ENCODE measurements at places on chromosomes 1 and 21.

DNA sequence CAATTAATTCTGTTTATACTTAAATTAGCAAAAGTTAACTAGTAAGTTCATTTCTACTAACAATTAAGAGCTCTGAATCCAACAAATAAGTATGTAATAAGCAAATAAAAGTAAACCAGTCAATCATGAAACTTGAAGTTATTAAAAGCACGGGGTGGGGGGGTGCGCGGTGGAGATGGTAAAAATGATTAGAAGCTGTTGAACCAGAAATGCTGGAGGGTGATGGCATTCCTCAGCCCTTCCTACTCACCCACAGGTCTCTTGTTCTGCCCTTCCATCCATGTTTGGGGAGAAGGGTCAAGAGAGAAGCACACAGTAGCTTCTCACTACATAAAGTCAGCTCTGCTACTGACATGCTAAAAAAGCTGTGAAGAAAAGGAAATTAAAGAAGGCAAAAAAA, 63.5 kb downstream of the AKT3 start:
- DNase-seq, result no peak

DNA sequence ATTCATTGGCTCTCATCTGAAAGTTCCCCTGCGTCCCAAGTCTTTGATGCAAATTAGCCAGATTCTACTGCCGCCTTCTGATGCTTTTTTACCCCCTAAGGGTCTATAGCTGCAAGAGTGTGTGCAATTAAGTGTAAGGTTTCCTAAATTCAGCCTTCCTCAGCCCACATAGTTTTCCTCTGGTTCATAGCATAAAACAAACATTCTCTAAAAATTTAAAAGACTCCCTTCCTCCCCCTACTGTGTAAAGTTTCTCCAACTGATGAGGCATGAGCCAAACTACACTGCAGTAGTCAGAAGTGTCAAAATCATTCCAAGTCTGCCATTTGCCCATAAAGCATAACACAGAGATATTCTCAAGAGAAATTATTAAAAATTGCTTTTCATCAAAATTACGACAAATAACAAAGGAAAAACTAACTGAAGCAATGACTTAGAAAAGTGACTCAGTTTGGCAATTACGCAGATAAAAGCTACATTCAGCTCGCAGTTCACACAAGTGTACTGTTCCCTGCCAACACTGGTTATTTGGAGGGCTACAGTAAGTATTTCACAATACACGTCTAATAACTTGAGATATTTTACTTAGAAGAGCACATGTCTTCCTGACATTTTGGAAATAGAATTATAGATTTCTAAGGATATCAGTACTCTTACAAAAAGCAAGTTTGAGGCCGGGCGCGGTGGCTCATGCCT, 15.4 kb downstream of the KCNH1 start:
- DNase-seq, result no peak

DNA sequence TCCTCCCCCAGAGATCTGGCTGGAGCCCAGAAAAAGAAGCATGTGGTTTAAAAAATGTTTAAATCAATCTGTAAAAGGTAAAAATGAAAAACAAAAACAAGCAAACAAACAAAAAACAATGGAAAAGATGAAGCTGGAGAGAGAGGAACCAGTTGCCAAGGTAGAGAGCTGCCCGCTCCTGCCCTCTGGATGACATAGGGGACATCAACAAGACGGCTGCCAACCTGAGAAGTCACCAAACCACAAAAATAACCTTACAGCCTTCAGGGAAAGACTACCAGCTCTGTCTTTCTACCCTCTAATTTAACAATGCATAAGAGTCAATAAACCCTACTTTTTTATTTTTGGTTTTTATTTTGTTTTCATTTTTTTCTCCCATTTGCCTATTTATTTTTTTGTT, 8.5 kb upstream of the IPO9 start:
- no peak for DNase-seq

DNA sequence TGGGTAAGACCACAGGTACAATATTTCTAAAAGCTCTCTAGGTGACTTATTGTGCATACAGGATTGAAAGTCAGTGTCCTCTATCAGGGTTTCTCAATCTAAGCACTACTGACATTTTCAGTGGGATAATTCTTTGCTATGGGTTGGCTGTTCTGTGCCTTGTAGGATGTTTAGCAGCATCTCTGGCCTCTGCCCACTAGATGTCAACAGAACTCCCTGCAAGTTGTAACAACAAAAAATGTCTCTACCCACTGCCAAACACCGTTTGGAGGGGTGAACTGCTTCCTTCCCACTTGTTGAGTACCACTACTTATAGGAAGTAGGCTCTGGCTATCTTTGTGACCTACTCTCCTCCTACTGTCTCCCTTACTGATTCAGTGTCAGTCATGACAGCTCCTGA, 90.1 kb upstream of the ZRANB2 start:
- DNase-seq, result no peak

- no peak for DNase-seq
Measured at GRCh38 chr1:198258491-198258890, 101.7 kb downstream of the NEK7 start.

- no peak for DNase-seq
Measured at GRCh38 chr1:65493802-65494201, 73.3 kb downstream of the LEPR start.

DNA sequence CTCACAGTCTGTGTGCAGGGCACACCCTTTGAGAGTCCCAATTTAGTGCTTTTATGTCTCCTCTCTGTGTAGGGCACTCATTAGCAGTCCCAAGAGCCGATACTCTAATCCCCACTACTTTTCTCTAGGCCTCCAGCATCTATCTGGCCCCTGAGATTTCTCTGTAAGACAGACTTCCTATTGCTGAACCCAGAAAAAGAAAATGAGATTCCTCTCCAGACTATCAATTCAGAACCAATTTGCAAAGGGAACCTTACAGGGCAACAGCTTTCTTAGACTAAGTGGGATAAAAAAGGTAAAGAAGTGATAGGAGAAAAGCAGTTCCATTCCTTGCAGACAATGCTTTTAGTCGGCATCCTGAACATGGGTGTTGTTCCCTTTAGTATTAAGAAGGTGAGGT, 172.2 kb downstream of the EDEM3 start:
- DNase-seq, result no peak

GRCh38 chr1:58409336-58409735, 137.2 kb downstream of the OMA1 start:
- DNase-seq, result no peak

DNA sequence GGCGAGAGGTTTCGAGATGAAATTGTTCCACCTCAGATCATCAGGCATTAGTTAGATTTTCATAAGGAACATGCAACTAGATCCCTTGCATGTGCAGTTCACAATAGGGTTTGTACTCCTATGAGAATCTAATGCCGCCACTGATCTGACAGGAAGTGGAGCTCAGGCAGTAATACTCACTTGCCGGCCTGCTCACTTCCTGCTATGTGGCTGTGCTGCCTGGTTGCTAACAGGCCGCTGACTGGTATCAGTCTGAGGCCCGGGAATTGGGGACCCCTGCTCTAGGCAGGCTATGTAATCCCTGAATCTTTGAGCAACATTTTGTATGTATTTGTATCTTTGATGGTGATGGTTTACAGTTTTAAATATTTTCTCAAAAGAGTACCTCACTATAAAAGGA, 32.5 kb downstream of the XKR8 start:
- DNase-seq, result peak; percentile 15

GRCh38 chr1:58732087-58732775, 32.4 kb upstream of the MYSM1 start:
- no peak for DNase-seq

GRCh38 chr1:24409535-24409934, 4.0 kb downstream of the STPG1 start:
- DNase-seq, result no peak

- no peak for DNase-seq
Measured at GRCh38 chr1:30063621-30064280, 659.6 kb downstream of the MATN1 start.

- DNase-seq, result no peak
Measured at GRCh38 chr1:53048960-53049573, 12.9 kb upstream of the PODN start.

- no peak for DNase-seq
Measured at GRCh38 chr1:46517932-46518498, 28.4 kb downstream of the DMBX1 start.

DNA sequence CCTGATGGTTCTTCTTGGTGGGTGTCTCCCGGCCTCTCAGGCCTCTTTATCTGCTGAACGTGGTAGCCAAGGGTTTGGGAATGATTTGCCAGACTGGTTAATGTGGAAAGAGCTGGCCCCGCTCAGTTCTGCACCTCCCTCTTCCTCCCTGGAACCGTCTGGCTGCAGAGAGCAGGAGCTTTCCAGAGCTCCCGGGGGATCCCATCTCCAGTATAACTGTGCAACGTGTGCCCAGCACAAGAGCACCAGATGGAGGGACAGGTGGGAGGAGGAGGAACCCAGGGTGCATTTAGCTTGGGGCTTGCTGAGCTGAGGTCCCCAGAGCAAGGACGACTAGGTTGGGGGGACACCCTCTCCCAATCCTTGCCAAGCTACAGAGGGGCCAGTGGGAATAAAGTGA, 5.0 kb downstream of the TFF1 start:
- DNase-seq, result no peak

- no peak for DNase-seq
Measured at GRCh38 chr1:53207726-53208125, 11.1 kb downstream of the CPT2 start.

DNA sequence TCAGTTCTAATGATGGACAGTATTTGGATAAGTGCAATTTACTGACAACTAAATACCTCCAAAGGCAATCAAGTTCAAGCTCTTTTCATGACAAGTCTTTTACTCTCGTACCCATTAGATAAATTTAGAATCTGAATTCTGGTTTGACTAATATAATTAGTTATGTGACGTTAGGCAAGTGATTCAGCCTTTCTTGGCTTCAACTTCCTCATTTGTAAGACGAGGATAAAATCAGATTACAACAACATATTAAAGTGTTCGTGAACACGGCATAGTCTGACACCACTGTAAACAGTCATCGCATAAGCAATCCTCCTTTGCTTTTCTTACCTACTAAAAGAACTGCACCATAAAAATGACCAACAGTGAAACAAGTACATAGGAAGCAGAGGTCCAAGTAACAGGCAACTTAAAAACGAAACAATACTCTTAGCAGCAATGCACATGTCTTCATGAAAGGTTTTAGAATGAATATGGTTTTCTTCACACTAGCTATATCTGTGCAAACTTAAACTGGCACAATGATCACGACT, 25.7 kb downstream of the COA6 start:
- DNase-seq, result no peak

DNA sequence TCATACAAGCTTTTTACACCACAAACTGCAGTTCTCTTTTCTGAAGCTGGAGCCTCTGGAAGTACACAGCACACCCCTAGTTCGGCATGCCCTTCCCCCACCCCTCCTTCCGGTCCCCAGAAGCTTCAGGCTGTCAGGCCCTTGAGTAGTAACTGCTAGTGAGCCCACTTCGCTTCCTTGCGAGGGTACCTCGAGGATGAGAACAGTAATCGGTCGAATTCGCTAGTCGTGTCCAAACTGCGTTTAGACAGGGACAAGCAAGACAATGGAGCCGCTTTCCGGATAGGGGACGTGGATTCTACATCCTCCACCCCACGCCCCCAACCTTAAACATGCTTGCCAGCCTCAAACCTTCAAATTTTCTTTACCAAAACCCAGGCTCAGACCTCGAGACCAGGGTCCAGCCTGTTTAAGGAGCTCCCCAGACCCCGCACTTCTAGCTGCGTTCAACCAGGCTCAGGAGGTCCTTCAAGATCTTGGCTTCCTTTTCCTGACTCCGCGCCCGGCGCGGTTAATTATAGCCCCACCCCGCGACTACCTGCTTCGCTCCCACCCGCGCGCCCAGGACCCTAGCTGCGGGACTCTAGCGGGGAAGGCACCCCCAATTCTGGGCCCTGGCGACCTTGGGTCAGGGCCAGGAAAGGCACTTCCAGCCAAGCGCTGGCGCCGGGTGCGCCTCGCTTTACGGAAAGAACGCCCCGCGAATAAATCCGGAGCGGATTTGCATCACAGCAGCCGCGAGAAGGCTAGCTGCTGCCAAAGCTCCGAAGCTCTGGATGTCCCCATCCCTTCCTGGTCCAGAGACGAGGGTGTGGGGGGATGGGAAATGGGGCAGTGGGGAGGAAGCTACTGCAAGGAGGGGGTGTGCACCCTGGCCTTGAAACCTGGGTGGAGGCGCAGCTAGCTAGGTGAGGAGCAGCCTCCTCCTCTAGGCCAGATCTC, 8.1 kb upstream of the TSPAN1 start:
- peak; percentile 23 for DNase-seq

- DNase-seq, result no peak
Measured at GRCh38 chr1:110570307-110570706, 35.9 kb downstream of the KCNA2 start.

DNA sequence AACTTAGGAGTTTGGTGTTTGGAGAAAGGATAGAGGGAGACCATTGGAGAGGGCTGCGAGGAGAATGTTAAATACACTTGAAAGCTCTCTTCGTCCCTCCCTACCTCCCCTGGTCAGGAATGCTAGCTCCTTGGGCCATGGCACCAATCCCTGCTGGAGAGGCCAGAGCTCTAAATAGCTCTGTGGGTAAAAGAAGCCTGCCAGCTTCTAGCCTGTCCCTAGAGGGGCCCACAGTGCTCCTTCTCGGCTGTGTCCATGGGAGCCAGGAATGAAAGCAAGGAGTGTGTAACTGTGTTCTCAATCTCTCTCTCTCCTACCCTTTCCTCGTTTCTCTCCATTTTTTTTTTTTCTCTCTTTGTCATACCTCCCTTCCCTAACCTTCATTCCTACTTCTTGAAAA, at the start of gene CCDC190:
Gene CCDC190 (minus strand): TSS at position 75 of the 400 bp plus-strand sequence. CDS start 1,529 bp downstream, outside the sequence.
- DNase-seq, result no peak

- DNase-seq, result no peak
Measured at GRCh38 chr1:74790453-74790852, 57.5 kb downstream of the TYW3 start.

- no peak for DNase-seq
Measured at GRCh38 chr1:85142753-85143152, 58.1 kb downstream of the SYDE2 start.

DNA sequence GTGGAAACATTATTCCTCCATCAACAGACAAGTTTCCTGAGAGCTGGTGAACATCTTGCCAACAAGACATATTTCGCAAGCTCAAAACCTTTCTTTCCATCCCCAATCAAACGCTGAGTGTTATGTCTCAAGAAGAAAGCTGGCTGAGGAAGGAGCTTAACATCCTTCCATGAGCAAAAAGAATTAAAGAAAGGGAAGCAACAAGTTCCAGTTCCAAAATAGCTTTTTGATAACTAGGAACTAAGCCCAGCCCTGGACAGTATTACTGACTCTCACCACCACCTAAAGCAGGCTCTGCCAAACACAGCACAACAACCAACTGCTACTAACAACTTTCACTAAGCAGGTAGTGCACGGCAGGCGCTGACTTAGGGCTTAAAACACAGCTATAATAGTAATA, 50.2 kb downstream of the CAPZB start:
- DNase-seq, result no peak

Measured in activated T-cell treated with anti-CD3 and anti-CD28 coated beads for 24 hours (primary cell).